ENCODE measurements at places on chromosomes 12 and 14. TPM values are rescaled to one million over a fixed set of nuclear protein-coding genes. Genes with fewer than 3 reads are reported as not detected.

Gene SRRM4
- total RNA-seq, result 1.1 TPM

Gene TROAP
- total RNA-seq, result 54.0 TPM

Gene SLC7A7
- total RNA-seq, result 6.3 TPM

- no peaks in the 10 kb centered on the region for H3K4me1 ChIP-seq
- H3K36me3 ChIP-seq, result no peaks in the 10 kb centered on the region
- DNase-seq, result peak; percentile 59
- H3K27ac ChIP-seq, result no peak within 1 kb of the TSS
Measured at GRCh38 chr14:104977681-104978653, at the start of gene AHNAK2. Gene AHNAK2 (minus strand): TSS chr14:104978374. CDS start chr14:104978237, 137 bp downstream.

- no peaks in the 10 kb centered on the region for H3K4me1 ChIP-seq
- no peak for DNase-seq
- no peak overlapping the region for H3K4me3 ChIP-seq
Measured at GRCh38 chr14:101247842-101248725, 313.2 kb upstream of the DIO3 start.

GRCh38 chr14:75429562-75429961 is 1.7 kb downstream of the JDP2 start:
- peaks cover 13% of the 10 kb centered on the region for H3K27me3 ChIP-seq
- no peak overlapping the region for H3K27ac ChIP-seq
- peak overlapping the region; percentile 59 for H3K4me3 ChIP-seq
- H3K4me1 ChIP-seq, result peaks cover 14% of the 10 kb centered on the region
- no peak for DNase-seq

DNA sequence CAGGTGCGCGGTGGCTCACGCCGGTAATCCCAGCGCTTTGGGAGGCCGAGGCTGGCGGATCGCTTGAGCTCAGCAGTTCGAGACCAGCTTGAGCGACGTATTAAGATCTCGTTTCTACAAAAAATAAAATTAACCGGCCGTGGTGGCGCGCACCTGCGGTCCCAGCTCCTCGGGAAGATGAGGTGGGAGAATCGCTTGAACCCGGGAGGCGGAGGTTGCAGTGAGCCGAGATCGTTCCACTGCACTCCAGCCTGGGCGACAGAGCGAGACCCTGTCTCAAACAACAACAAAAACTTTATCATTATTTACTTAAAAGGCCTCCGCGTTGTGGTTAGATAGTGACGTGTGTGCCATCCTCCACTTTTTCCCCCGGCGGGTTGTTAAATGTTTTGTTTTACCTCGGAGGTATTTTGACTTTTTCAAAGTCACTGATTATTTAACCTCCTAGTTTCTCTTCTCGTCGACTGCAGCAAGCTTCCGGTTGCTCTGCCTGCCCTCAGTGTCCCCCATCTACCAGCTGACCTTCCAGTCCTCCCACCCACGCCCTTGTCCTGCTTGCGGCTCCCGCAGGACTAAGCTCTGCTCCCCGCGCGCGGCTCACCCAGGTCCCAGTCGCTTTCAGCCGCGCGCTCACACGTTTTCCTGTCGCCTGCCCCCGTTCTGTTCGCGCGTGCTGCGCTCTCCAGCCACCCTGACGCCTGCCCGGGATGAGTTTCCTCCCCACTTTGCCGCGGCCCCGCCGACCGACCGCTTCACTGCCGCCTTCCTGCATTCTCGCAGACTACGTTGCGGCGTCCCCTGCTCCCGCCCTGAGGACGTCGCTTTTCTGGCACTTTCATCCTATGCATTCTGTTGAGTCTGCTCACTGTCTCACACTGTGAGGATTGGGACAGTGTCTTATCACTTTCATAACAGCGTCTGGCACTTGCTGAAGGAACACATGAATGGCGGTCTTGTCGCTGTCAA is 1.2 kb upstream of the SCAF11 start:
- no peak for DNase-seq
- no peaks in the 10 kb centered on the region for H3K4me1 ChIP-seq
- H3K36me3 ChIP-seq, result no peaks in the 10 kb centered on the region
- H3K27me3 ChIP-seq, result no peaks in the 10 kb centered on the region
- peak overlapping the region; percentile 54 for H3K4me3 ChIP-seq

GRCh38 chr12:32828120-32828519 is 68.5 kb downstream of the PKP2 start:
- no peaks in the 10 kb centered on the region for H3K4me1 ChIP-seq
- no peak overlapping the region for H3K27ac ChIP-seq
- DNase-seq, result no peak
- H3K4me3 ChIP-seq, result no peak overlapping the region

DNA sequence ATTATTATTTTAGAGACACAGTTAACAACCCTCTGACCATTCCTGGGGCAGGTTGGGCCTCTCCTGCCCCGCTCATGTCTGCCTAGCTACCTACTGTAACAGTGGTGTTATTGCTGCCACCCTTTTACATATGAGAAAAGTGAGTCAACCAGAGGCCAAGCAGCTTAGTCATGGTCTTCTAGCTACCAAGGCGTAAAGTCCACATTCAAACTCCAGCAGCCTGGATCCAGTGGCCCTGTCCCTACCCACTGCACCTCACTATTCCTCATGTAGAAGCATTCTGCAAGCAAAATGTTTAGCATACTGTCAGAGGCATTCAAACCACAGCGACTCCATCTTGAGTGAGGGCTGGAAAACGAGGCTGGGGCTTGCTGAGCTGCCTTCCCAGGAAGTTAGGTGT is 95.8 kb downstream of the SLC15A4 start:
- no peaks in the 10 kb centered on the region for H3K36me3 ChIP-seq
- H3K4me1 ChIP-seq, result peaks cover 17% of the 10 kb centered on the region
- H3K27me3 ChIP-seq, result no peaks in the 10 kb centered on the region
- H3K27ac ChIP-seq, result no peak overlapping the region
- no peak overlapping the region for H3K4me3 ChIP-seq

DNA sequence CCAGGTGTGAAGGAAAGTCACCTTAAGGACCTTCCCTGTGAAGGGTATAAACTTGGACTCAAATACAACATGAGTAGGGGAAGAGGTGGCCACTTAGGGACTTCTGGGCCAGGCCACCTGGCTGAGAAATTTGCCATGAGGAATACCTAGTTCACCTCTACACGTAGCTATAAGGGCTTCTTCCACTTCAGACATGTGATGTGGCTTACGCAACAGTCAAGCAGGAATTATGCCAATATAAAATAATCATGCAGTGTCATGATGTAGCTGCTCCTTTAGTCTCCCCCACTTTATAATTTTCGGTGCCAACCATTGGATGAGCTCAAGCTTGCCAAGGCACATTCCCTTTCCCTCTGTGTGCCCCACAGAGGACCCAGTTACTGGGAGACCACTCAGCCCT is 166.6 kb upstream of the BCL2L14 start:
- H3K4me3 ChIP-seq, result no peak overlapping the region
- no peak overlapping the region for H3K27ac ChIP-seq
- DNase-seq, result no peak
- H3K27me3 ChIP-seq, result no peaks in the 10 kb centered on the region
- H3K36me3 ChIP-seq, result no peaks in the 10 kb centered on the region
- no peaks in the 10 kb centered on the region for H3K4me1 ChIP-seq

DNA sequence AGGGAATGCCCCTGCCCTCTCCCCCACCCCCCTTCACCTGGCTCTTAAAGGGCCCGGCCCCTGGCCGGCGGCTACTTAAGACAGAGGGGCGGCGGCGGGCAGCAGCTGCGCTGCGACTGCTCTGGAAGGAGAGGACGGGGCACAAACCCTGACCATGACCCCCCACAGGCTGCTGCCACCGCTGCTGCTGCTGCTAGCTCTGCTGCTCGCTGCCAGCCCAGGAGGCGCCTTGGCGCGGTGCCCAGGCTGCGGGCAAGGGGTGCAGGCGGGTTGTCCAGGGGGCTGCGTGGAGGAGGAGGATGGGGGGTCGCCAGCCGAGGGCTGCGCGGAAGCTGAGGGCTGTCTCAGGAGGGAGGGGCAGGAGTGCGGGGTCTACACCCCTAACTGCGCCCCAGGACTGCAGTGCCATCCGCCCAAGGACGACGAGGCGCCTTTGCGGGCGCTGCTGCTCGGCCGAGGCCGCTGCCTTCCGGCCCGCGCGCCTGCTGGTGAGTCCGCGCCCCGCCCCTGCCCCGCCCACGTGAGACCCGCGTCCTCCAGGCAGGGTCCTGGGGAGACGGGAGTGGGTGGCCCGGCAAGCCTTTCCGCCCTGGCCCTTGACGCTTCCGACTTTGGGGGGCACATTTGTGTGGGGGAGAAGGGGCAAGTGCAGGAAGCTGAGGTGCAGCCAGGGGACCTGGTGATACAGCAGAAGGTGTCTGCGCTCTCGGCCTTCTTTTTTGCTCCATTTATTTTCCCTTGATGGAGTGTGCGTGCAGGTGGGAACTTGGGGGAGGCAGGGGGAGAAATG is at the start of gene IGFBP6:
TSS of gene IGFBP6 (plus strand) at position 104 of the 790 bp plus-strand sequence. CDS start at position 155, 51 bp downstream.
- no peak within 1 kb of the TSS for H3K27ac ChIP-seq
- peak; percentile 80 for DNase-seq
- H3K4me3 ChIP-seq, result peak within 1 kb of the TSS; percentile 80
- H3K4me1 ChIP-seq, result peaks cover 4% of the 10 kb centered on the region
- H3K36me3 ChIP-seq, result no peaks in the 10 kb centered on the region

- H3K4me1 ChIP-seq, result no peaks in the 10 kb centered on the region
- H3K4me3 ChIP-seq, result no peak overlapping the region
- no peak overlapping the region for H3K27ac ChIP-seq
Measured at GRCh38 chr12:20445687-20446086, 77.3 kb downstream of the PDE3A start.

DNA sequence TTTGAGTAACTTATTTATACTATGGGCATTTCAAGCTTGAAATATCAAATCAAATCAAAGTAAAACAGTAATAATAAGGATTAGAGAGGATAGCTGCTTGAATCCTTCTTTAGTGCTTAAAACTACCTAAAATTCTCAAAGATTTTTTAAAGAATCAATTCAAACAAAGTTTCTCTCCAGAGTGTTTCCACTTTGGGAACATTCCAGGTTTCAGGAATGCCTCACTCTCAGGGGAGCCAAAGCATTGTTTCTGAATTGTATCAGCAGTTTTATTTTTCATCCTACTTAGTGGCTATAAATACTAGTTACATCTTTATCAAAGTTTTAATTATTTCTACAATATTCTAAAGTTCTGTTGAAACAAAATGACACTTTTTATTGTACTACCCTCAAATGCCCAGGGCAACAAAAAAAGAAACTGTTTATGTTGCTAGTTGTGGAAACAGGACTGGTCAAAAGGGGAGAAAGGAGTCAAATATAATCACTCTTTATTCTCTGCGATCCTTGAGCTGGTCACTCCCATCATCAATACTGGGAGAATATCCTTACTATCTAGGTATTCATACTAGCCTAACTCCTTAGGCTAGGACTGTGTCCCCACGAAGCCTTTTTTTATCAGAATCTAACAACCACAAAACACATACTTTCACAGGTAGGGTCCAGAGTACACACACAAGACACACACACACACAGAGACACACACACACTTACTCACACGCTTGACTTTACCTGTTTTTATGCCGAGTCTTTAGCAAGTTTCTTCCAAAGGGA is 598 bp downstream of the RASSF9 start:
- no peaks in the 10 kb centered on the region for H3K36me3 ChIP-seq
- H3K27me3 ChIP-seq, result no peaks in the 10 kb centered on the region
- H3K27ac ChIP-seq, result no peak overlapping the region
- no peak overlapping the region for H3K4me3 ChIP-seq

DNA sequence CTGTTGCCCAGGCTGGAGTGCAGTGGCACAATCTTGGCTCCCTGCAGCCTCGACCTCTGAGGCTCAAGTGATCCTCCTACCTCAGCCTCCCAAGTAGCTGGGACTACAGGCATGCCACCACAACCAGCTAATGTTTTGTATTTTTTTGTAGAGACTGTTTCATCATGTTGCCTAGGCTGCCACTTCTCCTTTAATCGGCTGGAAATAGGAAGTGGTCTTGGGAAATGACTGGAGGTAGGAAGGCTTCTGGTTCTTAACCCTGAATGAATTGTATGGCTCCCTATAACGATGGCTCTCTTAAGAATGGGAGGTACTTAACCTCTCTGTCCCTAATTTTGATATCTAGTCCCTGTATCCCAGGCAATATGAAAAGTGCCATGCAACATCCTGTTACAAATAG is 113.9 kb upstream of the USP15 start:
- H3K36me3 ChIP-seq, result no peaks in the 10 kb centered on the region
- DNase-seq, result no peak
- no peak overlapping the region for H3K27ac ChIP-seq
- H3K27me3 ChIP-seq, result no peaks in the 10 kb centered on the region

- H3K27me3 ChIP-seq, result no peaks in the 10 kb centered on the region
- H3K36me3 ChIP-seq, result no peaks in the 10 kb centered on the region
- no peak overlapping the region for H3K27ac ChIP-seq
- H3K4me1 ChIP-seq, result no peaks in the 10 kb centered on the region
Measured at GRCh38 chr14:69943084-69943780, 64.0 kb downstream of the SMOC1 start.

GRCh38 chr12:20368114-20368650 is at the start of gene PDE3A:
Gene PDE3A (plus strand): TSS chr12:20368537. CDS start chr12:20369285, 748 bp downstream.
- H3K36me3 ChIP-seq, result no peaks in the 10 kb centered on the region
- H3K4me3 ChIP-seq, result peak within 1 kb of the TSS; percentile 77
- no peaks in the 10 kb centered on the region for H3K27me3 ChIP-seq
- peak; percentile 75 for DNase-seq

- no peaks in the 10 kb centered on the region for H3K4me1 ChIP-seq
- no peak for DNase-seq
- no peak overlapping the region for H3K27ac ChIP-seq
- no peak overlapping the region for H3K4me3 ChIP-seq
- no peaks in the 10 kb centered on the region for H3K27me3 ChIP-seq
Measured at GRCh38 chr14:101508948-101509729, 52.2 kb upstream of the DIO3 start.

DNA sequence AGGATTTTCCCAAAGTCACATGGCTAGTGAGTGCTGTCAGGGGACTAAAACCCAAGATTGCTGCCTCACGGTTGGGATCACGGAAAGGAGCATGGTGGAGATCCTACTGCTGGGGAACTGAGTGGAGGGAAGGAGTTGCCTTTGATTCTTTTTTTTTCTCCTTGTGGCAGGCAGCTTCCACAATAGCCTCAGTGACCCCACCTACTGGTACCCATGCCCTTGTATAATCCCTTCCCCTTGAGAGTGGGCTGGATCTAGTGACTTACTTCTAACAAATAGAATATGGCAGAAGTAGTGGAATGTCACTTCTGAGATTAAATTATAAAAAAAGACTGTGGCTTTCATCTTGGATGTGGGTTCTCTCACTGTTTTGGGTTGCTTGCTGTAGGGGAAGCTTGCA is 135.7 kb downstream of the DICER1 start:
- H3K27me3 ChIP-seq, result no peaks in the 10 kb centered on the region
- peak; percentile 44 for DNase-seq
- no peaks in the 10 kb centered on the region for H3K4me1 ChIP-seq
- H3K36me3 ChIP-seq, result no peaks in the 10 kb centered on the region
- H3K4me3 ChIP-seq, result no peak overlapping the region
